Brain pericyte (primary cell): ENCODE measurements at places on chromosomes 4 and X.

GRCh38 chr4:79882806-79883205, 190.2 kb downstream of the ANTXR2 start:
- DNase-seq, result no peak

DNA sequence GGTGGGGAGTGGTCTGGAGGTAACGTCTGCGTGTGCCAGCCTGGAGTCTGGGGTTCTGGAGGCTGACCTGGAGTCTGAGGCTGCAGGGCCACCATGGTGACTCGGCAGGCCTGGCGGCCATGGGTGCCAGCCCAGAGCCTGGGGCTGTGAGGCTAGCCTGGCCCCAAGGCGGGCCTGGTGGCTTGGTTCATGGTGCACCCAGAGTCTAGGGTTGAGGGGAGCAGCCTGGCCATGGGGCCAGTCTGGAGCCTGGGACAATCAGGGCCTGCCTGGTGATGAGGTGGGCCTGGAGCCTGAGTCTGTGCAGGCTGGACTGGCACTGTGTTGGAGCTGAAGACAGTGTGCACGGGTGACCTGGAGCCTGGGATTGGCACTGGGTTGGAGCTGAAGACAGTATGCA, 64.9 kb downstream of the CXorf49B start:
- no peak for DNase-seq

DNA sequence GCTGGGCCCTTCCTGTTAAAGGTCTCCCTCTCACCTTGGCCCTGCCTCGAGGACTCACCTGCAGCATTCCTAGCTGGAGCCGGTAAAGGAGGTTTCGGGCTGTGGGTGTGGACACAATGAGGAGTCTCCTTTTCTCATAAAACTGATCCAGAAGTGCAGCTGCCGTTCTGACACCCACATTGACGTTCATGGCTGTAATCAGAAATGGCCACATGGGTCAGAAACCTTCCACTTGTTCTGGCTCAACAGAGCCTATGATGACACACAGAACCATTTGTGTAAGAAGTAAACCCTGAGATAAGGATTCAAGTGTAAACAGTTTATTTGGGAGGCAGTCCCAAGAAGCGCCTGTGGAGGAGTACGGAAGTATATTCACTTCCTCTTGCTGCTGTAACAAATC, 63.8 kb downstream of the SRPX start:
- no peak for DNase-seq

DNA sequence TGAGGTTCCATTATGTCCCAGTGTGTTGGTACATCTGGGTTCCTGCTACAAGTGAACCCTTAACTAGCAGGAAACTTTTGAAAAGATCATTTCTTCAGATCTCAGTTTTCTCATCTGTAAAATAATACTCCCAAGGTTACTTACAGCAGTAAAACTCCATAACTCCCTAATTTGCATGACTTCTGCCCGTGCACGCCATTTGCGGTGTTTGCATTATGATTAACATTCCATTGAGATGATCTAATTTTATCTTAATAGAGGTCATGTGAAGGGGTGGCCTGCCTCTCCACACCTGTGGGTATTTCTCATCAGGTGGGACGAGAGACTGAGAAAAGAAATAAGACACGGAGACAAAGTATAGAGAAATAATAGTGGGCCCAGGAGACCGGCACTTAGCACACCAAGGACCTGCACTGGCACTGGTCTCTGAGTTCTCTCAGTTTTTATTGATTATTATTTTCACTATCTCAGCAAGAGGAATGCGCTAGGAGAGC, 219.8 kb downstream of the TLL1 start:
- DNase-seq, result no peak

- no peak for DNase-seq
Measured at GRCh38 chr4:3706111-3706511, 60.1 kb upstream of the ADRA2C start.

DNA sequence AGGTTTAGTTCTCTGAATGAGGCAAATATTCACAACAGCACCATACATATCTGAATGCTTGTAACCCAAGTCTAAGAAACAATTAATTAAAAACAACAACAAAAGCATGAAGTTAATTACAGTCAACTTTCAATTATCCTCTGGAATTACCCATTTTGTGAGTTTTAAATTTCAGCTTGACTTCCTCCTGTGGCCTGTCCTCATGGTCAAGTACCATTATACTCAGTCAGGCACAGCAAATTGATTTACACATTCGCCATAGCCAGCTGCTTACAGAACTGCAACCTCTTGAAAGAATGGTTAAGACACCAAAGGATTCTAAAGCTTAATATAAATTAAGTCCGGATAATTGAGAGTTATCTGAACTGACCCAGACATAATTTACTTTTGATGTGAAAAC, 306.5 kb downstream of the CAMK2D start:
- DNase-seq, result no peak

GRCh38 chrX:640641-641040, 10.1 kb downstream of the SHOX start:
- DNase-seq, result no peak

DNA sequence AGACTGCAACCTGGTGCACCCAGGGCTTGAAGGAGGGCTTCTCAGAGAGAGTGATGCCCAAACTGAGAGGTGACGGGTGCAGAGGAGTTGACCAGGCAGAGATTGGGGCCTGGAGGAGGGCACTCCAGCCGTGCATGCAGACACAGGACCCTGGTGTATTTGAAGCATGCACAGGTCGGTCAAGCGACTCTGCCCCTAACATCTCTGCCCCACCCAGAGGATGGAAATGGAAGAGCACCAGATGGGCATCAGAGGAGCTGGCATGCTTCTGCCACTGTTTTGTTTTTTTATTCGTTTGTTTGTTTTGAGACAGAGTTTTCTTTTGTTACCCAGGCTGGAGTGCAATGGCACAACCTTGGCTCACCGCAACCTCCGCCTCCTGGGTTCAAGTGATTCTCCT, 320.9 kb downstream of the EVC2 start:
- DNase-seq, result no peak

- no peak for DNase-seq
Measured at GRCh38 chr4:188012426-188012945, 16.9 kb downstream of the ZFP42 start.

GRCh38 chr4:80540785-80541469, 205.4 kb downstream of the CFAP299 start:
- DNase-seq, result no peak

DNA sequence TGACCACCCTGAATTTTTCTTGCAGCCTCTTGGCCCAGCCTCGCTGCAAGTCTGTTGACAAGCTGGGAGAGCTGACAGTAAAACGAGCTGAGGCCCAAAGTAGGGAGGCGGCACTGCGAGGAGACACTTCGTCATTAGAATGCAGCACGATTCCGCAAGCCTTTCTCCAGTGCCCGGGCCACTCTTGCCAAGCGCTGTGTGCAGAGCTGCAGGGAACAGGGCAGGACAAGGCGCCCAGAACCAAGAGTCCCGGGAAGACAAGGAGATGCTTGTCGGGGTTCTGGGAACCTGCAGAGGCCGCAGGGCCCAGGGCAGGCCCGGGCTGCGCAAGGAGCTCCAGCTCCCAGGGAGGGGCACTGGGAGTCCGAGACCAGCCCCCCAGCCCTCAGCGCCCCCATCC, 187.1 kb downstream of the BCOR start:
- no peak for DNase-seq

GRCh38 chrX:151852294-151852693, 60.4 kb upstream of the MAGEA4 start:
- no peak for DNase-seq

DNA sequence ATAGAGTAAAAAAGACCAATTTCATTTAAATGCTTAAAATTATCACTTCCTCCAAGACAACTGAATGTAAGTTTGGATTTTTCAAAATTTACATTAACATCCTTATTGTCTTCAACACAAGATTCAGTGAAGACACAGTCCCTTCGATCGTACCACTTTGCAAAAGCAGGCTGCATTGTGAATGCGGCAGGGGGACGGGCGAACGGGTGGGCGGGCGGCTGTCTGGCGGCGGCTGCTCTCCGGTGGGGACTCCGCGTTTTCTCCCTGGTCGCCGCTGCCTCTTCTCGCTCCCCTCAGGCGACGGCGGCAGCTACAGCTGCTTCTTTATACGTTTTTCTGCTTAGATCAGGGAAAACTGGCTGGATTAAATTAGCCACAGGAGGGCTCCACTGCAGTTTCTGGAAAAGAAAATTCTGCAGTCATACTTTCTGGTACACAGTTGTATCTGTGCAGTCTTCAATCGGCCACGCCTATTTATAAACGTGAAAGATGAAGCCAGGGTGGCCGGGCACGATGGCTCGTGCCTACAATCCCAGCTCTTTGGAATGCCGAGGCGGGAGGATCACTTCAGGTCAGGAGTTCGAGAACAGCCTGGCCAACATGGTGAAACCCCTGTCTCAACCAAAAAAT, 33.9 kb upstream of the HPF1 start:
- peak; percentile 13 for DNase-seq

DNA sequence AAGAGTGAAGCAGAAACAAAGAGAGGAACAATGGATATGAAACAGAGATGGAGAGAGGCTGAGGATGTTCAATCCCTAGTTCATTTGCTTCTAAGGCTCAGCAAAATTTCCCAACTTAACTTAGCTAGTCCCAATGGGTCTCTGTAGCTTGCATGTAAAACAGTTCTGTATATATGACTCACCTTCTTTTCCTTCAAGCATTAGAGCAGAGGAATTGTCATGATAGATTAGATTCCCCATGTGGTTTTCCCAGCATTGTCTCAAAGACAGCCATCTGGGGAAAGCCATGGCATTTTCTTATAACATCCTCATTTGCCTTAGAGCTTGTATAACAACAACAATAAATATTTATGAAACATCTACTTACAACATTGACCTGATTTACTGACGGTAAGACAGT, 93.9 kb upstream of the GATB start:
- no peak for DNase-seq

DNA sequence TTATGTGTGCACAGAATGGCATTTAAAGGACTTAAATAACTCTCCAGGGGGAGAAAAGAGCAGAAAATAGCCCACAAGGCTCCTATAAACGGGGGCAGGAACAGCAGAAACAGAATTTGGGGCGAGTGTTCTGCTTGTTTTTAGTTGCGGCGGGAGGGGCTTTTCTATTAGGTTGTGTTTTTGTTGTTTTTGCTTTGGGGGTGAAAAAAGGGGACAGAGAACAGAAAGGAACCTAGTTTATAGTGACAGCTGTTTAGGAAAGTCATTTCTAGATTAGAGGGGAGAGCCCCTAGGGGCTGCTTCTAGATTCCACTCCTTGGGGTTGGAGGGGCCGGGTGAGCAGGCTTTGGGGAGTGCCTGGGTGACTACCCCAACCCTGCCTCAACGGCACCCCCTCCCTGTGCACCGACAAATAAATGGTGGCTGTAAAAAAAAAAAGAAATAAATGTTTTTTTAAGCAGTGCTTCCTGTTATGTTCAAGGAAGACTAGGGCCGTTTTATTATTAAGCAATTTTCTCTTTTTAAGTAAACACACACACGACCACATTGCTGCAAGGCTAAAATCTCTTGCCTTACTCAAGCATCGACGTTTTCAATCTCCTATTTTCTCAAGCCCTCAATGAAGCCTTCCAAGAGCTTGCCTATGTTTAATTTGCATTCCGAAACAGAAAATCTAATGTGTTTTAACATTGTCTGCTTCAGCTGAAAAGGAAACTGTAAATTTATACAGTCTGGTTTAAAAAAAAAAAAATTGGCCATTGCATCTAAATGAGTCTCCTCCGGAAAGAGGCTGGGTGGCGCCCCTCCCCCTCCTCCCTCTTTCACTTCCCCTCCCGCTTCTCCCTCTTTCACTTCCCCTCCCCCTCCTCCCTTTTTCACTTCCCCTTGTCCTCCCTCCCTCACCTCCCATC, 123.3 kb upstream of the TBL1X start:
- DNase-seq, result no peak

GRCh38 chr4:87444741-87445140, 22.4 kb downstream of the NUDT9 start:
- no peak for DNase-seq
